CD4-positive, CD25-positive, alpha-beta regulatory T cell (primary cell): ENCODE measurements at places on chromosomes 2 and 18. TPM values are rescaled to one million over a fixed set of nuclear protein-coding genes. Genes with fewer than 3 reads are reported as not detected.

GRCh38 chr18:23530195-23530594 is 26.9 kb downstream of the RMC1 start:
- no peak for DNase-seq

- no peak for DNase-seq
Measured at GRCh38 chr2:202052235-202052634, 18.6 kb downstream of the FZD7 start.

DNA sequence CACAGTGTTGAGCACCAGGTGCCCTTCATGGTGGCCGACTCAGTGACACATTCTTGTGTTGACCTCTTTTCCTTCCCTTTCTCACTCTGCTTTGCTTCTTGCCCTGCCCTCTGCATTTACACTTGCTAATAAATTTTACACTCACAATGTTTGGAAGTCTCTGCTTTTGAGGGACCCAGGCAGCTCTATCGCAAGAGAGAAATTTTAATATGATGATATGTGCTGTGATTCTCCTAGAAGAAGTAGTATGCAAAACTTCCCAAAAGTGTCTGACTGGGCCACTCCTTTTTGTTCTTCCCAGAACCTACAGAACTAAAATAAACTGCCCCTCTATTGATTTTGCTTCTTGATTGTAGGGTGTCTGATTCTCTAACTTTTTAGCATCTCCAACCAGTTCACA is 135.0 kb downstream of the IRS1 start:
- DNase-seq: no peak

- no peak for DNase-seq
Measured at GRCh38 chr2:237388036-237388435, 25.9 kb downstream of the COL6A3 start.

- peak; percentile 79 for DNase-seq
Measured at GRCh38 chr2:200812122-200813022, 662 bp downstream of the BZW1 start.

DNA sequence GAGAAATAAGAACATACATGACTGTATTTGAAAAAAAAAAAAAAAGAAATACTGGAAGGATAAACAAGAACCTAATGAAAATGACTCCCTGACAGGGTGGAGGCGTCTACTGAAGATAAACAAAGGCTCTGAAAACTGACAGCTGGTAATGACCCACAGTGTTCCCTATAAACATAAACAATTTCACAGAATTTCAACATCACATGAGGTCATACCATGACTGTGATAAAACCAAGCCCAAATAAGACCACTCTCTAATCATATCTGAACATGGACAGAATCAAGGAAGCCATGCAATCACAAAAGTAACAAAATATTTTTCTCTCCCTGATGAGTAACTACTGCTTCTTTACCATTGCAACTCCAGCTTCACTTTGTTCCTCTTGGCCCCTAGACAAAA is 159.3 kb downstream of the FAM124B start:
- DNase-seq: no peak

GRCh38 chr2:158953926-158954763 is 14.3 kb upstream of the TANC1 start:
- no peak for DNase-seq

- no peak for DNase-seq
Measured at GRCh38 chr18:5543773-5544389, at the start of gene EPB41L3. EPB41L3 (minus strand) TSS chr18:5543997; CDS start chr18:5489183, 54,814 bp downstream.

DNA sequence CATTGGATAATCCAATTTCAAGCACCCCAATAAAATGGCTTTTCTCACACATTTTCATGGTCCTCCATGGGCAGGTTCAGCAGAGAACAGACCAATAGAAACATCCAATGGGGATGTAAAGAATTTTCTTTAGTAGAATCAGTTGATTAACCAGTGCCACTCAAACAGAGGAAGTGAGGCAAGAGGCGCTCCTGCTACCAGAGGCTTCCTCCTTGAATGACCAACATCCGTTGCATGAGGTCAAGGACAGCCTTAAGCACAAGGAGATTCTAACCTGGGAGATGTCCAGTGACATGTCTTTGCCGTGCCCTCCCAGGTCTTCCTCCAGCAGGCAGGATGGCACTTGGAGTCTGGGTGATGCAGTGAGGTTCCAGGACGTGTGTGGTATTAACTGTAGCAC is 146.6 kb downstream of the PIEZO2 start:
- no peak for DNase-seq

DNA sequence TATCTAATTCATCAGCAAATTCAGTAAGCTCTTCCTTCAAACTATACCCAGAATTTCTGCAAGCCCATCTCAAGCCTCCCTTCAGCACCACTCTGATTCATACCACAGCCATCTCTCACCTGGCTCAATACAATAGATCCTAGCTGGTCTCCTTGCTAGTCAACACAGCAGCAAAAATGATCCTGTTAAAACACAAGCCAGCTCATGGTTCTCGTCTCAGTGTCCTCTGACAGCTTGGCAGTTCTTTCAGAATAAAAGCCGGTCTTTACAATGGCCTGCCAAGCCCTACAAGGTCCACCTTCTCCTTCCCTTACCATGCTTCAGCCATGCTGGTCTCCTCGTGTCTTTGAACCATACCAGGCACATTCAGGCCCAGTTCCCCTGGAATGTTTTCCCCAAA is 296.9 kb upstream of the RND3 start:
- DNase-seq: no peak

GRCh38 chr2:43217228-43218154 is 8.9 kb downstream of the ZFP36L2 start:
- no peak for DNase-seq

GRCh38 chr2:70036290-70036689 is 51.0 kb upstream of the PCBP1 start:
- no peak for DNase-seq

DNA sequence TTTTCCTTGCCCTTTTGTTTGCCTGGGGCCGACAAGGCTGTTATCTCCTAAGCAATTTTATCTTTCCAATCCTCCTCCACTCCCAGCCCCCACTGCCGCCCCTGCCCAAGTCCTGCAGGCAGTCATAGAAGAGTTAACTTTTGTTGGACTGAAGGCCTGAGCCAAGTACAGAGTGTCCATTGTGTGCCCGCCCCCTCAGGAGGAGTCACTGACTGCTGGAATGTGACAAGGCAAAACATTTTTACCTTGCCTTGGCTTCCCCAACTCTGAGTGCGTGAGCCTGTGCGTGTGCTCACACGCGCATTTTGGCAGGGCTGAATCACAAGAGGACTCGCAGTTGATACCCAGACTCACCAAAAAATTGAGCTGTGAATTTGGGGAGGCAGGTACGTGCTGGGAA is 16.2 kb downstream of the SETBP1 start:
- DNase-seq: no peak

GRCh38 chr18:55699233-55699765 is 111.3 kb upstream of the TCF4 start:
- DNase-seq: no peak

DNA sequence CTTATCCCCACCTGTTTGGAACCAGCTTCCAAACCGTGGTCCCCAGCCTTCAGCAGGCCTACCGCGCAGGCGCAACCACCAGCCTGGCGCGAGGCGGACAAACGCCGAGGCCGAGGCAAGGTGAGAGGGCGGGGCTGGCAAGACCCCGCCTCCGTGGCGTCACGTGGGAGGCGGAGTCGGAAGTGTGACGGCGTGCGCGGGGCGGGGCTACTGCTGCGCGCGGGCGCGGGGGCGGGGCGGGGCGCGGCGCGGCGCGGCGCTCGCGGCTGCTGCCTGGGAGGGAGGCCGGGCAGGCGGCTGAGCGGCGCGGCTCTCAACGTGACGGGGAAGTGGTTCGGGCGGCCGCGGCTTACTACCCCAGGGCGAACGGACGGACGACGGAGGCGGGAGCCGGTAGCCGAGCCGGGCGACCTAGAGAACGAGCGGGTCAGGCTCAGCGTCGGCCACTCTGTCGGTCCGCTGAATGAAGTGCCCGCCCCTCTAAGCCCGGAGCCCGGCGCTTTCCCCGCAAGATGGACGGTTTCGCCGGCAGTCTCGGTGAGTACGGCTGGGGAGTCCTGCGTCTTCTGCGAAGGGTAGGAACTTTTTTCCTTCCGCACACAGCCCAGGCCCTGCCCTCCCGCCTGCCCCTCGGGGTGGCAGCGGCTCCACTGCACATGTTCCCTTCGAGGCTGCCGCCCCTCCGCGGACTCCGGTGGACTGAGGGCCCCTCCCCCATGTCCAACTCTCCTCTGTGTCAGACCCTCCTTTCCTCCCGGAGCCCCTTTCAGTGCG is at the start of gene EML4:
Gene EML4, plus strand, starts transcription at position 254 of the 774 bp plus-strand sequence. Its CDS starts 259 bp downstream, at position 513.
- DNase-seq: peak; percentile 84

DNA sequence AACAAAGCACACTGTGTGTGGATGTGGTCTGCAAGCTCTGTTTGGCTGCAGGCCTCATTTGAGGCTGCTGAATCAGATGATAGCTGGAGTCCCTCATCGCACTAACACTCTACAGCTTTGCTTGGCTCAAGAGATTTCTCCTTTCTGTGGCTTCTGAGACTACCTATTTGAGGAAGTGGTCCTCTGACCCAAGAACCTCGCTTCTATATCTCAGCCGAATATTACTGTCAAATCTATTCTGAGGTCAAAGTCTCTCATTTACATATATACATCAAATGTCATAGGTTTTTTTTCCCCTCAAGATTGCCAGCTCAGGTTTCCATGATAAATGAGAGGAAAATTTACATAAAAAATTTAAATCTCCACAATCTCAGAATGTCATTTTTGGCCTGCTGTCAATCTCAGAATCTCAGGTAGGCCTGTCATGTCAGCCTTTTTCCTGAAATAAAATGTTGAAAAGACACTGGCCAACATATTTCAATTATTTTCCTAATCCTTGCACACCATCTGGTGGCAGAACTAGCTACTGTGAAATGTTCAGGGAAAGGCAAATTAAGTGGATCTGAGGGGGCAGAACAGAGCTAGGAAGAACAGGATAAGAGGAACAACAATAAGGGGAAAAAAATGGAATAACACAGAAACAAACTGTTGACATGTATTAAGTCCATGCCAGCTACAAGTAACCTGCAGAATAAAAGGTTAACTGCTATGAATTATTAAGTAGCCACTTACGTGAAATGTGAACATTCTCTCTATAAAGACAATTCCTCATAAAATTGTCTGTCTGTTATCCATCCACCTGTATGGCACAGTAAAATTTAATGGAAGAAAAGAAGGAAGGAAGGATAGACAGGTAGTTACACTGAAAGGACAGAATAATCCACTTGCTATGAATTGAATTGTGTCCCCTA is 39.3 kb downstream of the AP1S3 start:
- no peak for DNase-seq

DNA sequence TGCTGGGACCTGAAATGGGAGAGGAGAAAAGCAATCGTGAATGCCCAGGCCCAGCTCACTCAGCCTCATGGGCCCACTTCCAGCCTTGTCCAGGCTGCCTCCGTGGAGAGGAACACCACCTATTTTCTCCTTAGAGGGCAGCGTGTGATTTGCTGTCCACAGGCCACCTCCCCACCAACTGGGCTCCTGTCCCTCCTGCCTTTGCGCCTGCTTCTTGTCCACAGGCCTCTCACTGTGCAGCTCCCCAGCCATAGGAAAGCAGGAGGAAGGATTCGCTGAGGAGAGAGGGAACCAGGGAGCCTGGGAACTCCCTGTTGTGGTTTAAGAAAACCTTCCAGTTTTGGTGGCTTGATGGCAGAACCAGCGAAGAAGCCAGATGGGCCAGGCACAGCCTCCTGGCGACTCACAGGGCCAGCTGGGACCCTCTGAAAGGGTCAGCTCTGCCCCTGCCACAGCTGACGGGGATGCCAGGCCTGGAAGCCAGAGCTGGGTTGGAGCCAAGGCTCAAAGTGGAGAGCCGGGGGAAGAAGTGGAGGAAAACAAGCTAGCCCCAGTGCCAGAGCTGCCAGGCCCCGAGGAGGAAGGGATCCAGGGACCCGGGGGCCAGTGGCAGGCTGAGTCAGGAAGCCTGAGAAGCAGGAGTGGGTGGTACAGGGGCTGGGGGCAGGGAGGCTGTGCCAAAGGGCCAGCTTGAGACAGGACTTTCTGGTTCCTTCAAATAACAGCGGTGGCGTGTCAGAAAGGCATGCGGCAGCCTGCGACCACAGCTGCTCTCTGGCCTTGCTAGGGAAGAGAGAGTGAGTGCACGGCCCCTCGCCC is 9.9 kb downstream of the TMBIM1 start:
- no peak for DNase-seq

GRCh38 chr18:49880661-49881060 is 67.3 kb upstream of the ACAA2 start:
- no peak for DNase-seq

- no peak for DNase-seq
Measured at GRCh38 chr2:140596447-140596846, 1534.4 kb downstream of the LRP1B start.

- no peak for DNase-seq
Measured at GRCh38 chr2:160478660-160479059, 14.9 kb downstream of the RBMS1 start.

GRCh38 chr18:43001821-43002220 is 113.7 kb downstream of the RIT2 start:
- no peak for DNase-seq

DNA sequence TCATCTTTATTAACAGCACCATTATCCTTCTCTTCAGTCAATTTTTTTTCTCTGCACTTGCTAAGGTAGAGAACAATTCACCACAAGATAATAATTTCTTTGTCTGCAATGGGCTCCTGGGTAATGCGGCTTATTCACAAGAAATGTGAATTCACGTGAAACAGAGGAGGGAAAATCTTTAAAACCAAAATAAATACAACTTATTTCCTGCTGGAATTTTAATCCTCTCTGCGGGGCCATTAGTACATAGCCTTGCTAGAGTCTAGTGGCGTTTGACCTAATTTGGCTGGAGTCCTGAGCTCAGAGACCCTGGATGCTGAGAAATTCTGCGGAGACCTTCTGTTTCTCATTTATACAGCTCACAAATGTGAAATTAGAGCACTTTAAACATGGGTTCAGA is 319.3 kb upstream of the MMADHC start:
- no peak for DNase-seq

GRCh38 chr2:45938649-45939511 is 287.4 kb downstream of the PRKCE start:
- DNase-seq: no peak

The NPHP1 gene
- polyA plus RNA-seq: 0.15 TPM

The CCDC141 gene
- polyA plus RNA-seq: 10.9 TPM

The CYRIA gene
- polyA plus RNA-seq: not detected

The STAT4 gene
- 28.8 TPM for polyA plus RNA-seq
